Omental fat pad (tissue), 4 donors: ENCODE measurements at places on chromosomes 7 and 10.

DNA sequence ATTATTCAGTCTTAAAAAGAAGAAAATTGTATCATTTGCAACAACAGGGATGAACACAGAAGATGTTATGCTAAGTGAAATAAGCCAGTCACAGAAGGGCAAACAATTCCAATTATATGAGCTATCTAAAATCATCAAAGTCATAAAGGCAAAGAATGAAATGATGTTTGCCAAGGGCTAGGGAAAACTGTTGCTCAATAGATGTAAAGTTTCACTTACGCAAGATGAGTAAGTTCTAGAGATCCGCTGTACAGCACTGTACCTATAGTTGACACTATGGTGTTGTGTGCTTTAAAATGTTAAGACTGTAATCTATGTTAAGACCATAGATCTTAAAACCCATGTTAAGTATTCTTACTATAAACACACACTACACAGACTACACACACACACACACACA is 904.6 kb upstream of the LRRN3 start:
- no peak for DNase-seq

DNA sequence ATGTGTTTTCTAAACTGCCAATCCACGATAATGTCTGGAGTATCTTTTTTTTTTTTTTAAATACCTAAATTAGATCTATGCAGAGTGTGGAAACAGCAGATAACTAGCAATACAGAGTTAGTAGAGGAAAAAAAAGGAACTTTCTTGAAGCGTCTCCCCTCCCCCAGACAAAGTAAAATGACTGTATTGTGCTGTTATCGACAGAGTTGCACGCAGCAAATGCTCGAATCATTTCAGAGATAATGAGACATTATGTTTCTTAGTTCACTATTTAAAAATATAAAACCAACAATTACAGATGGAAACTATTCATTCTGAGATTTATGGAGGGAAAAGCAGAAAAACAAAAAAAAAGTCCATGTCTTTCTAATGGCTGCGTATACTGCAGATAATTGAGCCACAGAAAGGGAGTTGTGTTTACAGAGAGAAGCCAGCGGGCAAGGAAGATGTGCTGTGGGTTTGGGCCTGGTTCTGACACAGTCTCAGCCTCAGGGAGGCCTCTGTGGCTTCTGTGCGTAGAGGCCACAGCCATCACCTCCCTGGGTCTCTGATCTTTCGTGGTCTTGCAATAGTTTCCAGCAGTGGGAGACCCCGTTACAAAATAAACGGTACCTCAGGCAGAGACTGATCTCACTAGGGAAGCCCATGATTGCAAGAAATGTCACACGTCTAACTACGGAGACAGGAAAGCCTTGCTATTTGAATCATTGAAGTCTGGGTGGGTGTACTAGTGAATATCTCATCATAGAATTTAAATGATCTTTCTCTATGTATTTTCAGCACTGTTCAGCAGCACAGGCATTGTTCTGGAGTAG is 19.1 kb upstream of the KLF6 start:
- no peak for DNase-seq

GRCh38 chr10:102119417-102120141 is 589 bp downstream of the LDB1 start:
- peak; percentile 34 for DNase-seq

DNA sequence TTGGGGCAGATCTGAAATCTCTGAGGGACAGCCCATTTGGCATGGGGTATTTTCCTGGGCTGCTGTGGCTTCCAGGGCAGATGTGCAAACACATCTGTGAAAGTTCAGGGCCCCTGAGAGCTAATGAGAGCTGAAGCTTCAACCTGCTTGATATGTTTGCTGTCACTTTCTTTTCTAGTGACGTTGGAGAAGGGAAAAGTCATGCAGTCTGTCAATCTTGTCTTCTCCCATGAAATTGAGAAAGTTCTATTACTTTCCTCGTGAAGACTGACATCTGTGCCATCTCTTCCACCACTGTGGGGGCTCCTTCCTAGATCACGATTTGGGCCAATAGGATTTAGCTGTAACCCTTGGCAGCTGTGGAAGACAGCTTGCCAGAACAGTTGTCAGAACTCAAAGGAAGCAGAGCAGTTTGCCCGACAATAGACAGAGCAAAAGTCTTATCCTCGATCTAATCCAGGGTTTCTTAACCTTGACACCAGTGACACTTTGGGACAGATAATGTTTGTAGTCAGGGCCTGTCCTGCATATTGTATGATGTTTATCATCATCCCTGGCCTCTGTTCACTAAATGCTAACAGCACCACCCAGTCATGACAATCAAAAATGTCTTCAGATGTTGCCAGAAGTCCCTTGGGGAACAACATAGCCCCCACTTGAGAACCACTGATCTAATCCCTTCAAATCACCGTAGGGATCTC is 586.5 kb downstream of the LRMDA start:
- DNase-seq = no peak

GRCh38 chr7:20222219-20222828 is 5.1 kb upstream of the MACC1 start:
- no peak for DNase-seq

DNA sequence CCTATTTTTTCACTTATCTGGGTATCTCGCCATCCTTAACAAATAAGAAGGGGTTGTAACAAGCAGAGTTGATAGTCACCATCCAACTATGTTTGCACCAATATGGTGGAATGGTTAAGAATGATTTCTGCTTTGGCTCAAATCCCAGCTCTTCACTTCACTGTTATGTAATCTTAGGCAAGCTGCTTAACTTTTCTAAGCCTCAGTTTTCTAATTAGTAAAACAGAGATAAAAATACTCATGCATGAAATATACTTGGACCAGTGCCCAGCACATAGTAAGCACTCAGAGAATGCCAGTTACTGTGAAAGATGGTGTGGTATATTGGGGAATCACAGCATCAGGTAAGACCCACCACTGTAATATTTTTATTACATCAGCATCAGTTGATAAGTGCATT is 33.6 kb downstream of the ABCB1 start:
- no peak for DNase-seq

DNA sequence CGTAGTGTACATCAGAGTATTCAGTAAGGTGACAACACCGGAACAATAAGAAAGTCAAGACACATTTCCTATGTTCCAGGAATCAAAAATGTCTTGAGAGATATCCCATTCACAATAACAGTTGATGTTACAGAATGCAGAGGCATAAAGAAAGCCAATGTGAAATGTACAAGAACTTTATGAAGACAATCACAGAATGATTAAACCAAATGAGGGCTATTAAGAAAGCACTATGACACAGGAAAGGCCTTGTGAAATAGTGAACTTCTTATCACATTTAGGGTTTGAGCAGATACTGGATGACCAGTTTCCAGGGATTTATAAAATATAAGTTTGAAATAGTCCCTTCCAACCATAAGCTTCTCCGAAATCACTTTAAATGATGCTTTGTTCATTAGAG is 52.7 kb downstream of the VWDE start:
- no peak for DNase-seq

- no peak for DNase-seq
Observed at GRCh38 chr7:27250557-27251070, 8.0 kb downstream of the EVX1 start.

DNA sequence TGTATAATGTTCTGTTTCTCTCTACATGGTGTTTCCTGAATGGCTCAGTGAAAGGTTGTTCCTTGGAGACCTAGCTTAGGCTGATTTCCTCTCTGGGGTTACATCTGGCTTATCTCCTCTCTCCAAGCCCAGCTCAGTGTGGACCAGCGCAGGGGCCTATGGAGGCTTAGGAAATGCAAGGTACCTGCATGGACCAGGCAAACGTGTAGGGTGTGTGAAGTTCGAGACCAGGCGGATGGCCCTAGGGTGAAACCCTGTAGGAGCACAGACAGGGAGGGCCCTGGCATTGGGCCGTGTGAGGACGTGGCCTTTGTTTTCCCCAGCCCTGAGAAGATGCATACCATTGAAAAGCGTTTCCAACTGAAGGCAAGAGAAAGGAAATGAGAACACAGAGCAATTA is 59.0 kb downstream of the DOCK1 start:
- DNase-seq = no peak

GRCh38 chr10:50846753-50847152 is 38.7 kb downstream of the A1CF start:
- DNase-seq = no peak

DNA sequence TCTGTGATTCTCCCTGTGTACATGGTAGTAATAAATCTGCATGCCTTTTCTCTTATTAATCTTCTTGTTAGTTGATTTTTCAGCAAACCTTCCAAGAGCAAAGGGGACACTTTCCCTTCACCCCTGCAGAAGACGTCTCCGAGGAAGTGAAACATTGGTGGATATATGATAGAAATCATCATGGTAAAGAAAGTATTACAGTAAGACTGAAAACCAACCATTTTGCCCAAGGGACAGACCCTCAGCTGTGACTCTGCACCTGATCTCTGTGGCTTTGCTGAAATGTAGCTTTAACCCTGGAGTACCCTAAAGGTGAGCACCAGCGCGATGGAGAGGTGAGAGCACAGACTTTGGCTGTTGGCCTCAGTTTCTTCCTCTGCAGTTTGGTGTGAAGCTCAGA is 32.8 kb upstream of the MYO3A start:
- no peak for DNase-seq

DNA sequence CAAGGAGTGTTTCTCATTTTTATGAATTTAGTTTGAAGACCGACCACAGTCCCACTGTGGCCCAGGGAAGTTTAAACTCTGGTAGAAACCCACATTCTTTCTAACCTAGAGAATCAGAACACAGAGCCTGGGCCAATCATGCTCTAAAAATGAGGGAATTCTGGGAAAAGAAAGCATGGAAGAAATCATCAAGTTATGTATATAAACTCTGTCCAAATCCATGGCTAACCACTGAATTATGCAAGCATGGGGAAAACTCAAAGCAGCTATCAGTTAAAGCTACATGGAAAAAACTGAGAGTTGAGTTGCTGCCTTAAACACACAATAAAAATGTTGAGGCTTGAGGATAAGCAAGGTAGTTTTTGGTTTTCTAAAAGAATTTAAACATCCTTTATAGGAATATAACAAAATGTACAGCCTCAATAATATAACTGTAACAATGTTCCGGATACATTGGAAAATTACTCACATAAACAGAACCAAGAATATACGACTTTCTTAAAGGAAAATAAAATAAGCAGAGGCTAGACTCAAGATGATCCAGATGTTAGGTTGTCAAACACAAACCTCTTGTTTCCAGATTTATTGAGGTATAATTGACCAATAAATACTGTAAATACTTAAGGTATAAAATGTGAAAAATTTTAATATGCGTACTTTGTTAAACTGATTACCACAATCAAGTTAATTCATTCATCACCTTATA is 311.2 kb upstream of the GNAI1 start:
- DNase-seq = no peak

- no peak for DNase-seq
Observed at GRCh38 chr7:148337246-148337965, 253.2 kb upstream of the C7orf33 start.

GRCh38 chr7:75809396-75809795 is 4.2 kb downstream of the CCL24 start:
- DNase-seq = no peak

DNA sequence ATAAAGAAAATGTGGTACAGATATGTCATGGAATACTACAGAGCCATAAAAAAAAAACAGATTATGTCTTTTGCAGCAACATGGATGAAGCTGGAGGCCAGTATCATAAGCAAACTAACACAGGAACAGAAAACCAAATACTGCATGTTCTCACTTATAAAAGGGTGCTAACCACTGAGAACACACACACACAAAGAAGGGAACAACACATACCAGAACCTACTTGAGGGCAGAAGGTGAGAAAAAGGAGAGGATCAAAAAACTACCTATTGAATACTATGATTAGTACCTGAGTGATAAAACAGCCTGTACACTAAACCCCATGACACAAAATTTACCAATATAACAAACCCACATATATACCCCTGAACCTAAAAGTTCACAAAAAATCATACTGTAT is 144.6 kb downstream of the TPK1 start:
- DNase-seq = no peak

DNA sequence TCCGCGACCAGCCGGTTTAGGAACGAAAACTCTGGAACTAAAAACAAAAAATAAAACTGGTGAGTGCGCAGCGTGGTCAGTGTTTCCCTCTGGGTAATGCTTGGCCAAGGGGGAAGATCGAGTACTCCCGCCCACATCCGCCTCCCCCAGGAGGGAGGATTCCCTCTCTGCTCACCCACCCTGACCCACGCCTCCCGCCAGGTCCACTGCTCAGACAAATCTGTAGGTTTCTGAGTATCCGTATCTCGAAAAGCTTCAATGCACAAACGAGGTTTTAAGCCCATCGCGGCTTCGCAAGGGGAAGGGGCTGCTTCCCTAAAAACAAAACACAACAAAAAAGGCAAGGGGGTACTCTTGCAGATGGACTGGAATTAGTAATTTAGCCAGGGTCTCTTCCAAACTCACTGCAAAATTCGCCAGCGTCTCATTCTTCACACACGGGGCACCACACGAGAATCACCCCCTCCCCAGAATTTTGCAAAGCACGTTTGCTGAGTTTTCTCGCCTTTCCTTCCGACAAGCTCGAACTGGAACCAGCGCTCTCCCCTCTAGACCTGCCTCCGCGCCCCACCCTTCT is 75.2 kb downstream of the INSIG1 start:
- DNase-seq = no peak

DNA sequence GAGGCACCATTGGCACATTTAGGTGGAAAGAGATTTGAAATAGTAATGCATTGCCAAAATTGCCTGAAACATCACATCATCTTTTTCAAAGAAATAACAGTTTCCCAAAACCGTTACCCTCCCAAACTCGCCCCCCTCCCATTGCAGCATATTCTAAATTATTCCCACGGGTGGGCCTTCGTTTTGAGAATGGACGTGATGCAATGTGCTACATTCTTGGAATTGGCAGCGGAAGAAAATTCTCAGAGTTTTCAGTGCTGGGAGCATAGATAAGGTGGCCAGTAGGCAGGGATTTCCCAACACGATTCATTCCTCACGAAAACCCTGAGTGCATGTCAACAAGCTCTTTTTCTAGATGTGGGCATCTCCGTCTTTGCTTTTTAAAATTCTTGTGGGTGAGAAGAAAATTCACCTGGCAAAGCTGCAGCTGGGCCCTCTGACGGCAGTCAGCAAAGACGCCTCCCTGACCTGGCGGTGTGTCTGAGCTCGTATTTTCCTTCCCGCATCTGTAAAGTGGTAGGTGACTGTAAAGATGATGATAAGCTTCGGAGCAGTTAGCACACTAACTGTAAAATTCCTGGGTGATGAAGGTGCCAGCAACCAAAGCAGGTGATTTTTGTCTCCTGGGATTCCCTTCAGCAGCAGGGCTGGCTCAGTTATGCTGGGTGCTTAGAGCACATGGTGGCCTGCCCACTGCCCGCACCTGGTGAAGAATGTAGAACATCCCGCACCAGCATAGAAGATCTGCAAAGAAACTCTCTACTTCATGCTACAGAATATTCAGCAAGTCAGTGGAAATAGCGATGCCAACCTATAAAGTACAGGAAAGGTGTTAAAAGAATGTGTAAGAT is 141.9 kb upstream of the KLF6 start:
- DNase-seq = no peak
